Chondrocyte (in vitro differentiated cells): ENCODE measurements at places on chromosomes 1 and 21. TPM values are rescaled to one million over a fixed set of nuclear protein-coding genes. Genes with fewer than 3 reads are reported as not detected.

Gene SEC16B
- 3.6 to 5.7 TPM (median 4.1 TPM) in 3 replicates for total RNA-seq

Gene KDF1
- total RNA-seq: not detected in 3 replicates

Gene ASCL5
- total RNA-seq: 0.19 TPM in 1 of 3 replicates, not detected in the others

Gene ETV3L
- not detected in 3 replicates for total RNA-seq

Gene KCNA2
- total RNA-seq: 0.12 to 0.33 TPM (median 0.17 TPM) in 3 replicates

Gene PIK3C2B
- total RNA-seq: 19.5 to 22.4 TPM (median 19.6 TPM) in 3 replicates

Gene CCDC17
- 0.90 to 2.8 TPM (median 0.90 TPM) in 3 replicates for total RNA-seq

Gene RIMKLA
- 0.18 to 0.27 TPM in 2 of 3 replicates, not detected in the other for total RNA-seq

Gene OR2M4
- not detected in 3 replicates for total RNA-seq

Gene LPAR3
- not detected in 3 replicates for total RNA-seq

Gene GJA4
- total RNA-seq: 0.87 to 11.6 TPM (median 10.7 TPM) in 3 replicates

Gene PDPN
- 1.0 to 1.3 TPM (median 1.1 TPM) in 3 replicates for total RNA-seq

DNA sequence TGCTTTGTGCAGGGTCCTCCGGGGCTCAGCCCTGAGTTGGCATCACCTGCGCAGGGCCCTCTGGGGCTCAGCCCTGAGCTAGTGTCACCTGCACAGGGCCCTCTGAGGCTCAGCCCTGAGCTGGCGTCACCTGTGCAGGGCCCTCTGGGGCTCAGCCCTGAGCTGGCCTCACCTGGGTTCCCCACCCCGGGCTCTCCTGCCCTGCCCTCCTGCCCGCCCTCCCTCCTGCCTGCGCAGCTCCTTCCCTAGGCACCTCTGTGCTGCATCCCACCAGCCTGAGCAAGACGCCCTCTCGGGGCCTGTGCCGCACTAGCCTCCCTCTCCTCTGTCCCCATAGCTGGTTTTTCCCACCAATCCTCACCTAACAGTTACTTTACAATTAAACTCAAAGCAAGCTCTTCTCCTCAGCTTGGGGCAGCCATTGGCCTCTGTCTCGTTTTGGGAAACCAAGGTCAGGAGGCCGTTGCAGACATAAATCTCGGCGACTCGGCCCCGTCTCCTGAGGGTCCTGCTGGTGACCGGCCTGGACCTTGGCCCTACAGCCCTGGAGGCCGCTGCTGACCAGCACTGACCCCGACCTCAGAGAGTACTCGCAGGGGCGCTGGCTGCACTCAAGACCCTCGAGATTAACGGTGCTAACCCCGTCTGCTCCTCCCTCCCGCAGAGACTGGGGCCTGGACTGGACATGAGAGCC, 22.7 kb downstream of the COL6A1 start:
- H3K4me3 ChIP-seq: no peak overlapping the region
- H3K4me1 ChIP-seq: no peaks in the 10 kb centered on the region

DNA sequence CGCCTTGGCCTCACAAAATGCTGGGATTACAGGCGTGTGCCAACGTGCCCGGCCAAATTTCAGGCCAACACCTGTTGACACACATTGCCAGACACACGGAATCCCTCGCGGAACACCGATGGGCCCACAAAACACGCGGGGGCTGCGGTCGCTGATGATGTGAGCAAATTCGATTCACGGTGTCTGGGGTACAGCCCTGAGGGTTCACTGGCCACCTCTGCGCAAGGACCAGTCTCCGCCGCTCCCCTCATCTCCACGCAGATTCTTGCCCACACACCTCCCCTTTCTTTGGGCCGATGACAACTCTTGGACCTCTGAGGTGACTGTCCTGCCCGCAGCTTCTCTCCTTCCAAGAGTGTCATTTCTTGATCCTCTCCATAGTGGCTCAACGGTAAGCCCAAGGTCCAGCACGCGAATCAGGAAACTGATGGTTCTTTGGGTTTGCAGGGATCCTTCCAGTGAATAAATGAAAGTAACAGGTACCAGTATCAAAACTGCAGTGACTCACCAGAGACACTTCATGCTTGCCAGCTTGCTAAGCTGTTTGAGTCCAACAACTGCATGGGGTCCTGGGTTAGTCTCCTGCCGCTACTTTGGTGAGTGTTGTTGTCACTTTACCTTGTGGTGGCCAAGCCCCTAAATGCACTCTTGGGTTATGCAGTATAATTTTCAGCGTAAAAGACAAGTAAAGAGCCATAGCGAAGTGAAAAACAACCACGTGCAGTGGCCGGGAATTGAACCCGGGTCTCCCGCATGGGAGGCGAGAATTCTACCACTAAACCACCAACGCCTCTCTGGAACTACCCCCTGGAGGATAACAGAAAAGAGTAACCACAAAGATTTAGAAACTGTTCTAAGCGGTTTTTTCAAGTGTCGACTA, 11.0 kb upstream of the RNU1-3 start:
- H3K27me3 ChIP-seq: peaks cover 6% of the 10 kb centered on the region
- H3K4me3 ChIP-seq: no peak overlapping the region
- H3K4me1 ChIP-seq: no peaks in the 10 kb centered on the region
- H3K36me3 ChIP-seq: no peaks in the 10 kb centered on the region

DNA sequence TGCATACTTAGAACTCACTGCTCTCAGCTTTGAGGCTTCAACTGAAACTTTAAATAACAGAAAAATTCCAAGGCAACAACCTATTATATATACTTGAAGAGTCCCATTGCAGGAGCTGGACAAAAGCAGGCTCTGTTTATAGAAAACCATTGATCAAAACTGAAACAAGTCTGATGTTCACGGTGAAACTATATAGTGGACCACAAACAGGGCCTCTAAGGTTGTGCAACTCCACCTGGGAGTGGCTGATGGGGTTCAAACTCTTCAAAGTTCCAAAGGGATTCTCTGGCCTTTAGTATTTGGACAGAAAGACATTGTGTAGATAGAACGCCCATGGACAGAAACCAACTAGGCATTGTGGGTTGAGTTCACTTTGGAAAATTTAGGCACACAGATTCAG, 140.3 kb downstream of the ZC3H11B start:
- H3K27me3 ChIP-seq: peaks cover 3% of the 10 kb centered on the region
- no peak overlapping the region for H3K27ac ChIP-seq
- no peaks in the 10 kb centered on the region for H3K36me3 ChIP-seq
- H3K4me3 ChIP-seq: no peak overlapping the region
- H3K4me1 ChIP-seq: no peaks in the 10 kb centered on the region

- H3K27ac ChIP-seq: no peak overlapping the region
- no peak for DNase-seq
- H3K27me3 ChIP-seq: no peaks in the 10 kb centered on the region
Observed at GRCh38 chr1:150173141-150173585, 23.4 kb downstream of the PLEKHO1 start.

DNA sequence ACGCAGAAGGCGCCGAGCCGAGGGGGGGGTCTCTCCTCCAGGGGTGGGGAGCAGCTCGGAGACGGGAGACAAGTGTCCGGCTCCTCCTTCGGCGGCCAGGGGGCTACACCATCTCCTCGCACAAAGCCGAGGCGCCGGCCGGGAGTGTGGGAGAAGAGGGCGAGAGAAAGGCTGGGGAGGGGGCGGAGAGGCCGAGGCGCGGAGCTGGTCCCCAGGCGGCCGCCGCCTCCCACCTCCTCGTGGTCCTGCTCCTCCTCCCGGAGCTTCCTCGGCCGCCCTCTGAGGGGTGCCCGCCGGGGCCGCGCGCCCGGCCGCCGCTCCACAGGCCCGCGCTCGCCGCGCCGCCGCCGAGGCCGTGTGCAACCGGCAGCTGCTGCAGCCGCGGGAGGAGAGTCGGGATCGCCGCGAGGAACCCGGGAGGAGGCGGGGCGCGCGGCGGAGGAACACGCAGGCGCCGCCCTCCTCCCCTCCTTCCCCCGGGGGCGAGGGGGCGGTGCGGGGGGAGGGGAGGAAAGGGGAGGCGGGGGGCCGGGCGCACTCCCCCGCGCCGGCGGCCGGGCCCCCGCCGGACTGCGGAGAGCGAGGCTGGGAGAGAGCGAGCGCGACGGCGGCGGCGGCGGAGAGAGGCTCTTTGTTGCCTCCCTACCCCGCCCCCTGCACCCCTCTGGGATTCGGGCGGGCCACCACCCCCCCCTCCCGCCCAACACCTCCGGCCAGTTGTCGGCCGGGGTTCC, at the start of gene ENAH:
ENAH (minus strand) TSS at position 395 of the 734 bp plus-strand sequence. CDS start 433 bp downstream, outside the sequence.
- no peaks in the 10 kb centered on the region for H3K36me3 ChIP-seq
- peak; percentile 95 for DNase-seq
- peak within 1 kb of the TSS; percentile 99 for H3K4me3 ChIP-seq
- no peaks in the 10 kb centered on the region for H3K27me3 ChIP-seq

DNA sequence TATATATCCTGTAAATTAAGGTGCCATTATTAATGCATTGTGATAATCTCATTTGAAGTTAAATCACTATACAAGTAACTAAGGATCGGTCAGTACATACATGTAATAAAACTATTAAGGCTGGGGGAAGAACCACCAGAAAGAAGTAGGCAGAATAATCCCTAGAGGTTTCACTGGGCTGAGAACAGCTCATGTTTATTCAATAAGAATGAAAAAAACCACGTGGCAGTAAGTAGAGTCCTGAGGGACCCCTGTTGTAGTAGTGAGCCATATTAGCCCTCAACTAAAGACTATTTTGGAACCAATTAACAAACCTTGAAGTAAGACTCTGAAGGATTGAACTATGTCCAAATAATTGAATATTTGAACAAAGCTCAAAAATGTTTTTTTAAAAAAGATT, 46.9 kb upstream of the ADAM30 start:
- H3K4me1 ChIP-seq: peaks cover 33% of the 10 kb centered on the region
- no peaks in the 10 kb centered on the region for H3K27me3 ChIP-seq
- no peak overlapping the region for H3K4me3 ChIP-seq
- peaks cover 23% of the 10 kb centered on the region for H3K36me3 ChIP-seq
- no peak for DNase-seq
- H3K27ac ChIP-seq: no peak overlapping the region

- H3K4me3 ChIP-seq: no peak overlapping the region
- DNase-seq: no peak
- H3K36me3 ChIP-seq: no peaks in the 10 kb centered on the region
- no peaks in the 10 kb centered on the region for H3K27me3 ChIP-seq
Observed at GRCh38 chr1:79551321-79551720, 544.8 kb upstream of the ADGRL4 start.

DNA sequence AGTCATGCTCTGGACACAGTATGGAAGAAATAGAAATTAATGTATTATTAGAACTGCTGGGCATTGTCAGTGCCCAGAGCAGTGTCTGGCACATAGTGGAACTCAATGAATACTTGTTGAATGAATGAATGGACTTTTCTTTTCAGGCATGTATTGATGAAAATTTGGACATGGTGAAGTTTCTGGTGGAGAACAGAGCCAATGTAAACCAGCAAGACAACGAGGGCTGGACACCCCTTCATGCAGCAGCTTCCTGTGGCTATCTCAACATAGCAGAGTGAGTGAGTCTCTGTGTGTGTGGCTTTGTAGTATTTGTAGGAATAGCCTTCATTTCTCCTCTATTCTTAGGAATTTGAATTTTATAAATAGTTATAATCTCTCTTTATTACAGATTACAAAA, 68.1 kb downstream of the PPP1R12B start:
- H3K4me1 ChIP-seq: peaks cover 26% of the 10 kb centered on the region
- no peak overlapping the region for H3K4me3 ChIP-seq
- H3K27me3 ChIP-seq: no peaks in the 10 kb centered on the region
- no peak overlapping the region for H3K27ac ChIP-seq

DNA sequence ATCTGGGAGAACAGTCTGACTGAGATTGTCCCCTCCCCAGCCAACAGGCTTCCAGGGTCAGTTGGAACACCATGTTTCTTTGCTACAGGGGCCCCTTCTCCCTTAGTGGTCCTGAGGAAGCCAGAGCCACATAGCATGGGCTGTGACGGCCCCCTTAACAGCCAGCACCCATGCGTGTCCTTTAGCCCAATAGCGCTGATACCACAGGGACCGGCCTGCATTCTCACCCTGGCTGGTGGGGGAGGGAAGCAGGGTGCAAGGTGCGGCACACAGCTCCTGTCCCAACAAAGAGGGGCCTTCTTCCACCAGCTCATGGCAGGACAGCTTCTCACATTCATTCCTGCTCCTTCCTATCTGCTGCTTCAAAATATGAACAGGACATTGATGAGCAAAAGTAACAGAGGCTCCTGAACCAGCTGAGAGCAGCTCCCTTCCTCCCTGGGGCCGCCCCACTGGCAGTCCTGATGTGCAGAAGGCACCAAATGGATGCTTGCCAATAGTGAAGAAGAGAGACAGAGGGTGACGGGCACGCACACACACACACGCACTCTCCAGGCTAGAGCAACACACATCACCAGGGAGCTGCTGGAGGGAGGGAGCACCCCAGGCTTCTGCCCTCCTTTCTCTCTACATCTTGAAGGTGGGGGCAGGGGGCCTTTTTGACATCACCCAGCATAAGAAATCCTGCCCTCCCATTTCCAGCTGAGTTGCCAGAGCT, 99.4 kb downstream of the CRYAA start:
- peaks cover 1% of the 10 kb centered on the region for H3K27me3 ChIP-seq
- H3K36me3 ChIP-seq: no peaks in the 10 kb centered on the region
- H3K27ac ChIP-seq: no peak overlapping the region
- DNase-seq: peak; percentile 70
- no peak overlapping the region for H3K4me3 ChIP-seq

- H3K4me3 ChIP-seq: no peak overlapping the region
- no peak for DNase-seq
- H3K27me3 ChIP-seq: no peaks in the 10 kb centered on the region
- peaks cover 4% of the 10 kb centered on the region for H3K36me3 ChIP-seq
Observed at GRCh38 chr1:84339503-84339902, 38.0 kb downstream of the SAMD13 start.

- no peak for DNase-seq
- H3K4me1 ChIP-seq: peaks cover 6% of the 10 kb centered on the region
- H3K4me3 ChIP-seq: no peak overlapping the region
- H3K27me3 ChIP-seq: no peaks in the 10 kb centered on the region
Observed at GRCh38 chr1:1068517-1069055, 5.5 kb downstream of the RNF223 start.

DNA sequence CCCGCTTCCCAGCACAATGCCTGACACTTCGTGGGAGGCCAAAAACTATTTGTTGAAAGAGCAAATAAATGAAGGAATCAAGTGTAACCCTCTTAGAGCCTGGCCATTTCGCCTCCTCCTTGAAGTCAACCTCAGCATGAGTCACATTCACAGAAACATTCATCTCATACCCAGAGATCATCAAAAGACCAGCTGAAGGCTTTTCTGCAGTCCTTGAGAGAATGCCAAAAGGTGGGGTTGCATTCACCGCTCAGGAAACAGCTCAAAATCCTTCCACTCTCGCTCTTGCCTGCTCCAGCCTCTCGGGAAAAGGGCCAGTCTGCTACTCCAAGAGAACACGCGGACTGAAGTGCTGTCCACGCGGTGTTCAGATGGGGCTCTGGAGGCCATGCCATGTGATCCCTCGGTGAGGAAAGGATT, 90.0 kb downstream of the VWA5B1 start:
- no peak overlapping the region for H3K27ac ChIP-seq
- peaks cover 57% of the 10 kb centered on the region for H3K27me3 ChIP-seq
- peak; percentile 49 for DNase-seq
- no peaks in the 10 kb centered on the region for H3K36me3 ChIP-seq

GRCh38 chr21:33821503-33822322, 93.9 kb downstream of the ATP5PO start:
- peak overlapping the region; percentile 63 for H3K27ac ChIP-seq
- H3K27me3 ChIP-seq: no peaks in the 10 kb centered on the region
- H3K36me3 ChIP-seq: peaks cover 22% of the 10 kb centered on the region

DNA sequence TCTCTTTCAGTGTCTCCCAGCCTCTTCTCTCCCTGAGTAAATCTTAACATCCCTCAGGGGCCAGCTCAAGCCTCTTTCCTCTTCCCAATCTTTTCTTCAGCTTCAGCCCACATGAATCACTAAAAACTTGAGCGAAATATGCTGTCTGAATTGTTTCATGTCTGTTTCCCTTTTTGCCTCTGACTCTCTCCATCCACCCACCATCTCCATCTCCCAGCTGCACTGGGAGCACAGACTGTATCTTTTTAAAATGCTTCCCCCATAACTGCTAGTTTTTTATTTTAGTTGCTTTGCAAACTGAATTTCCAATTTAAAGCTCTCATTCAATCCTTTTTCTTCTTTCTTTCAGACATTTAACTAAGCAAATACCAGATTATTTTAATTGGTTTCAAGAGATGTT, 3.0 kb upstream of the AHCTF1 start:
- no peak overlapping the region for H3K4me3 ChIP-seq
- no peaks in the 10 kb centered on the region for H3K36me3 ChIP-seq
- no peaks in the 10 kb centered on the region for H3K27me3 ChIP-seq
- H3K4me1 ChIP-seq: peaks cover 16% of the 10 kb centered on the region
- DNase-seq: no peak
- H3K27ac ChIP-seq: no peak overlapping the region
